ENCODE measurements at places on chromosomes 1 and 21.

- DNase-seq: no peak
Measured at GRCh38 chr1:45412899-45413298, 72.7 kb upstream of the MUTYH start.

DNA sequence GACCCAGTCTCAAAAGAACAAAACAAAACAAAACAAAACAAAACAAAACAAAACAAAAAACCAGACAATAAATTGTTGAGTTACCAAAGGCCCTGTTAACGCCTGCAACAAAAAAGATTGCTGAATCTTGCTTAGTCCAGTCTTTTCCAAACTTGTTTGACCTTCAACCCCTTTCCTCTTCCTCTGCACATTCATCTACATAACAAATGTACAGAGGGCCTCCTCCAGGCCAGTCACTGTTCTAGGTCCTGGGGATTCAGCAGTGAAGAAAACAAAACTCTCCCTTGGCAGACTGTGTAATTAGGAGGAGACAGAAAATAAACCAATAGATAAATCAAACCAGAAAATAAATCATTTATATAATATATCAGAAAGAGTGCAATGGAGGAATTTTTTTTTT lies 294.0 kb upstream of the ADGRL2 start:
- no peak for DNase-seq

- no peak for DNase-seq
Measured at GRCh38 chr1:237921306-237921705, 30.6 kb upstream of the ZP4 start.

- no peak for DNase-seq
Measured at GRCh38 chr21:25462517-25462971, 144.7 kb downstream of the MRPL39 start.

DNA sequence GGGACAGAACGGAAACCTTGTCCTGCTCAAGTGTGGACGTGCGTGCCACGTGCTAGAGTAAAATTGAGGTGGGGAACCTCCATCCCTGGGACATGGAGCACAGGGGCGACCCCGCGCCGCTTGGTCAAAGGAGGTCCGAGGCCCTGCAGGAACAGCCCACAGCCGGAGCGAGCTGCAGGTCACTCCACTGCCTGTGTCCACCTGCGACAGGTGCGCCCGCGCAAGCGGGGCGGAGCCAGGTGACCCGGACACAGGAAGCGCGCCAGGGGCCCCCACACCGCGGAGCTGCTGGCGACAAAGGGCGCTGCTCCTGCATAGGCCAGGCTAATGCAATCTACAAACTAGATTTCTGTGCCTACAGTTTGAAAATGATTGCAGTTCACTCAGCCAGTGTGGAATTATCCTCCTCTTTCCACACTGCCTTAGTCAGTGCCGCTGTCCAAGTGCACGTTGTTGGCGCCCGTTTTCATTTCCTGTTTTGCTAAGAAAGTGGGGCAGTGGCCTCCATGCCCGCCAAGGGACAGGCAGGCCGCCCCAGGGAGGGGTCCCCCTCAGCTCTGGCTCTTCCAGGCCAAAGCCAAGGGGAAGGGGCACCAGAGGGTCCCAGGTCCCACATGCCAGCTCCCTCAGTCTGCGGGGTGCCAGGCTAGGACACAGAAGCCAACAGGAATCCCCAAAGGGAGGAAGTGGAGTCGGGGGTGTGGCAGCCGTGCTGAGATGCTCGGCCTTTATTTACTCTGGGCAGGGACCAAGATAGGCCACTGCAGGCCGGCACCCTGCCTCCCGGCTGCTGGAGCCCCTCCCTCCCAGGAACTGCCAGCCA lies 4.3 kb upstream of the NADK start:
- no peak for DNase-seq

- no peak for DNase-seq
Measured at GRCh38 chr1:113893267-113893666, 5.9 kb upstream of the BCL2L15 start.

- no peak for DNase-seq
Measured at GRCh38 chr1:38053416-38054091, 7.0 kb upstream of the POU3F1 start.

- DNase-seq: no peak
Measured at GRCh38 chr1:245929224-245929623, 577.9 kb downstream of the SMYD3 start.

- no peak for DNase-seq
Measured at GRCh38 chr1:18951416-18951815, 5.1 kb downstream of the IFFO2 start.

DNA sequence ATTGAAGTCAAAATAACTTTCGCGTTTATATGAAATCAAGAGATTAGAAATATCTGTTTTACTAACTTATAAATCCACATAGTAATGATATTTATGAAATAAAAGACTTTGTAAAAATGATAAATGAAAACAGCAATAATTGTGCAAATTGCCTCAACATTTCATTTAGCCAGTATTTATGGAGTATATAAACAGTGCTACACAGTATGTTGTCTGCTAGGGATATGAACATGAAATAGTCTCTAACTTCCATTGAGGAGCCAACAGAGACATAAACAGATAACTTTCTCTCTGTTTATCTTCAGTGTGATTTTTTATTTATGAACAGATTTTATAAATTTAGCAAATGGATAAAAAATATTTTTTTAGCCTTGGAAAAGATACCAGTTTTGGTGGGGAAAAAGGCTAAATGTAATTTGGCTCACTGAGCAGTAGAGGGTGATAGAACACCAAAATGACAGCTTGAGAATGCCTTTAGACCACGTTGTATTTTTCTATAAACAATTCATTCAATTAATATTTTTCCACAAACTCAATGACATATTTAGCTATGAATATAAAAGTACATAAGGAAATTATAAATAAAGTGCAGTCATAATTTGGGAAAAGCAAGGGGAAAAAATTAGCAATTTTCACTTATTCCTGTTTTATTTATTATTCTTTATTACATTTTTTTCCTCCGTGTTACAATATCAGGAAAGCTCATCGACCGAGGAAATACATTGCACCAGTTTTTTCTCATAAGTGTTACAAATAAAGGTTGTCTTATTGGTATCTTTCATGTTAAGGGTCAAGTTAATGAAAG lies 47.5 kb upstream of the EEIG2 start:
- no peak for DNase-seq

DNA sequence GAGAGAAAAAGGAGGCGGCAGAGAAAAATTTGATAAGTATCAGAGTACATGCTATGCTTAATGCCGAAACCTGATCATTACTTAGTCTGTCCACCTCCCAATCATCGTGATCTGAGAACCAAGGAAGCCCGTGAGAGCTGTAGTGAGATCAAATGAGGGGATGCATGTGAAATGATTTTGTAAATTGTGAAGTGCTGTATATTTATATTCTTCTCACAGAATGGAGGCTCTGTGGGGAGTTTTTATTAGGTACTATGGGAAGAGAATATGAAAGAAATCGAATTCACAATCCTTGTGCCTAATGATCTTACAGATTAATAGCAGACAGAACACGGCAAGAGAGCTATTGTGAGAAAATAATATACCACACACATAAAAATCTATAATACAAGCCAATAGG lies 115.5 kb downstream of the LYPLAL1 start:
- DNase-seq: no peak

DNA sequence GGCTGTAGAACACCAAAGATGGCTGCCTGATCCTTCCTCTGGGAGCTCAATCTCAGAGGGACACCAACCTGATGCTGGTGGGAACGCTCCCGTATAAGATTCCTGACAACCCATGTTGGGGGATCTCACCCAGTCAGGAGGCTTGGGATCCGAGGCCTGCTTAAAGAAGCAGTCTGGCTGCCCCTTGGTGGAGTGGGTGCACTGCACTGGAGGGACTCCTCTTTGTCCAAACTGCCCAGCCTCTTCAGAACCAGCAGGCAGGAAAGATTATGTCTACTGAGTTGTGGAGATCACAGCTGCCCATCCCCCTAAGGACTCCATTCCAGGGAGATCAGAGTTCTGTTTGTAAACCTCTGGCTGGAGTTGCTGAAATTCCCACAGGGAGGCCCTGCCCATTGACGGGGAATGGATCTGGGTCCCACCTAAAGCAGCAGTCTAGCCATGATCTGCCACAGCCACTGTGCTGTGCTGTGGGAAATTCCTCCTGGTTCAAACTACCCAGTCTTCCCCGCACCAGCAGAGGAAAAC lies 23.0 kb downstream of the S100B start:
- no peak for DNase-seq

- no peak for DNase-seq
Measured at GRCh38 chr1:153696741-153697140, 18.3 kb downstream of the NPR1 start.

- no peak for DNase-seq
Measured at GRCh38 chr1:183780757-183781156, 24.2 kb upstream of the RGL1 start.

DNA sequence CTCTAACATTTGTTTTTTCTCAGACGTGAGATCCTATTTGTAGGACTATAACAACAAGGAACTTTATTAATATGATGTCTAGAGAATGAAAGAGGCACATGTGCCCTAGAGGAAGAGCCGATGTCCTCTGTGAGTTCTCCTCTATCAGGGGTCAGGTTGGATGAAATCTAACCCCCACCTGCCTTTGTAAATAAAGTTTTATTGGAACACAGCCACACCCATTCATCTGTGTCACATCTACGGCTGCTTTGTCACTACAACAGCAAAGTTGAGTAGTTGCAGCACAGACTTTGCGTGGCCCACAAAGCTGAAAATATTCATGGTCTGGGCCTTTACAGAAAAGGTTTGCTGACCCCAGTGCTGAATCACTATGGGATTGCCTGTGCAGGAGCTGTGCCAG lies 571 bp upstream of the CAPN9 start:
- DNase-seq: no peak

DNA sequence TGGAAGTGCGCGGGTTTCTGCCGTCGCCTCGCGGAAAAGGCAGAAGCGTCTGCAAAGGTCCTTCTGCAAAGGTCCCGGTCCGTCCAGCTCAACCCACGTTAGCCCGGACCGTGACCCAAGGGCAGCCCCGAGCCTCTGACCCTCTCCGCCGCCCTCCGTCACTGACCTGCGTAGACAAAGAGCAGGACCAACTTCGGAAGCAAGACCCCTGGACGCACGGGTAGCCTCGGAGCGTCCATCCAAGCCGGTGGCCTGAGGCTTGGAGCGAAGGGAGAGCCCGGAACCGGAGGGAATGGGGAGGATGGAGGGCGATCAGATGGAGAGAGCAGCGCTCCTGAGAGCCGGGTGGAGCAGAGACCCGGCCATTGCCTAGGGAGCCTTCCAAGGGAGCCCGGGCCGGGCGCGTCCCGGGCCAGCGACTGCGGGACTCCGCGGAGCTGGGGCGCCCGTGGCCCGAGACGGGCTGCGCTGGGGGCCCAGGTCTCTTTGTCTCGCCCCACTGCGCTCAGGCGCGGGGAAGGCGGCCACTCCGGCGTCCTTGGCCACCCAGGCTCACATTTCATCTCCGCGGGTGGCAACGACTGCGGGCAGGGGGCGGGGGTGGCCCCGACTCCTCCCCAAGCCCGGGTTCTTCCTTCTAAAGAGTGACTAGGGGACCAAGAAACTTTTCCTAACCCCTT lies at the start of gene CYYR1:
CYYR1 (minus strand) TSS at position 585 of the 680 bp plus-strand sequence; CDS start at position 239, 346 bp downstream.
- no peak for DNase-seq

- DNase-seq: no peak
Measured at GRCh38 chr1:55456971-55457370, 241.8 kb upstream of the USP24 start.

All from amygdala (tissue), 56 donors.